ENCODE measurements at places on chromosomes 12 and 14.

DNA sequence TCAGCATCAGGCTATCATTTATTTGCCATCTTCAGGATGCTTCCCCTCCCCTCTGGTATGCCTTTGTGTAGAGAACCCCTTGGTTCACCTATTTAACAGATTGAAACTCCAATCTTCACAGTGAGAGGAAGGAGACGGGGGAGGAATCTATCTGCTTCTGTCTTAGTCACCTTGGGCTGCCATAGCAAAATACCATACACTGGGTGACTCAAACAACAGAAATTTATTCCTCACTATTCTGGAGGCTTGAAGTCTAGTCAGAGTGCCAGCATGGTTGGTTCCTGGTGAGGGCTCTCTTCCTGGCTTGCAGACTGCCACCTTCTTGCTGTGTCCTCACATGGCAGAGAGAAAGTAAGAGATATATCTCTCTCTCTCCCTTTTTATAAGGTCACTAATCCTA, 13.5 kb upstream of the EML1 start:
- no peak for DNase-seq

- DNase-seq, result no peak
Observed at GRCh38 chr14:89921346-89921745, 33.2 kb downstream of the EFCAB11 start.

DNA sequence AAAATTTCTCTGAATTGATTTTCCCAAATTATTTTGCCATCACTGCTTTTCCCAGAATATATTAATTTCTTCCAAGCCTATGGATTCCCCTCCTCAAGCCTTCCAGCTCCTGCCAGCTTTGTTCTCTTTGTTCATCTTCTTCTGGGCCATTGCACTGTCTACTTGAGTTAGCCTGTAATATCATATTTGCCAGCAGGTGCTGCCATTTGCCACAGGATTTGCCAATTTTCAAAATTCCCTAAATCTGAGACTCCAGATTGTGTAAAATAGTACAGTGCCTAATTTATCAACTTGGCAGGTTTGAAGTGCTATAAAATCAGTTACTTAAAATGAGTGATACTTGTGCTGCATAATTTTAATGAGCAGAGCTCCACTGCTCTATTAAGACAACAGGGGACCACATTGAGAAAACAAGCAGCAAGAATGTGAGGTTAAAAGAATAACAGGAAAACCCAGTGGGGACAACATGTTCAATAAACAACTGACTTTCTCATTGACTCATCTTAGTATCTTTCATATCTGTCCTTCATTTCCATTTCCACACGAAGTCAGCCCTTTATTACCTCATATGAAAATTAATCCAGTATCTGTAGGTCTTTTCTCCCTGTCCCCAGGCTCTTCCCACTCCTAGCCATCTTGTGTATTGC, 84.6 kb upstream of the CCDC196 start:
- no peak for DNase-seq

DNA sequence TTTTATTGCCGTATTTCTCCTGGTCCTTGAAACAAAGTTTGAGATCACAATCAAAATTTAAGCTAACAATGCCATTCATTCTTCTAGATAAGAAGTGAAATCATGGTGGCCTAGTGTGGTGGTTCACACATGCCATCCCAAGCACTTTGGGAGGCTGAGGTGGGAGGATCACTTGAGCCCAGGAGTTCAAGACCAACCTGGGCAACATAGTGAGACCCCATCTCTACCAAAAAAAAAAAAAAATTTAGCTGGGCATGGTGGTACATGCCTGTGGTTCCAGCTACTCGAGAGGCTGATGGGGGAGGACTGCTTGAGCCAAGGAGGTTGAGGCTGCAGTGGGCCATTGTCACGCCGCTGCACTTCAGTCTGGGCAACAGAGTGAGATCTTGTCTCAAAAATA, 24.2 kb downstream of the GDF11 start:
- no peak for DNase-seq

DNA sequence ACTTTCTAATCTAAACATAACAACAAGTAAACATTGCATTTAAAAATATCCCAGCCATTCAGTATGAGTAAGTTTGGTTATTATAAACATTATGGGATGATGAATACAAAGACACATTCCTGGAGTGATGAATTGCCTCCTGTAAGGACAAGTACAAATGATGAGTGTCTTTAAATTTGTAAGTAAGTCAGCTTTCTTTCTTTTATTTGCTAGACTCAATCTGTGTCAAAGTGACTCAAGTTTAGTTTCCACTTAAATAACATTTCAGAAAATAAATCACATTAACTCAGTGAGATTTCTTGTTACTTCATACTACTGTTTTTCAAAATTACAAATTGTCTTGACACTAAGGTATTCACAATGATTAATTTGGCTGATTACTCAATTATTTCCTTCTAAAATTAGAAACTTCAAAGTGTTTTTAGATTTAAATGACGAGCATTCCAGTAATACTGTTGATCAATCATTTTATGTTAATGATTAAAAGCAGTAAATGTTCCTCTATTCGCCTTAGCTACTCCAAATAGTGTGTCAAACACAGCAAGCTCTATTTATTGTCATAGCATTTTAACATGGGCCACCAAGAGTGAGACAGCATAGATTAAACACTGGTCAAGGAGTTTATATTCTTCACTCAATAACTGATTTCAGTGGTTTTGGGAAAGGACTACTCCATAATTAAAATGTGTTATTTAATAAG, 658.0 kb upstream of the MDGA2 start:
- no peak for DNase-seq

Measured in CD4-positive, alpha-beta T cell (primary cell).